Pancreas (tissue), 10 donors: ENCODE measurements at places on chromosomes 6 and 20. TPM values are rescaled to one million over a fixed set of nuclear protein-coding genes. Genes with fewer than 3 reads are reported as not detected.

The KCNQ5 gene
- 0.32 TPM for total RNA-seq

The MTO1 gene
- 14.7 TPM for total RNA-seq

The CGA gene
- total RNA-seq = not detected

The UFL1 gene
- total RNA-seq = 21.2 TPM
